Activated naive CD4-positive, alpha-beta T cell (primary cell): ENCODE measurements at places on chromosomes 3 and 15.

GRCh38 chr3:148083526-148084182, 614.0 kb upstream of the AGTR1 start:
- DNase-seq: no peak

- no peak for DNase-seq
Measured at GRCh38 chr3:94413336-94414108, 350.7 kb downstream of the NSUN3 start.

DNA sequence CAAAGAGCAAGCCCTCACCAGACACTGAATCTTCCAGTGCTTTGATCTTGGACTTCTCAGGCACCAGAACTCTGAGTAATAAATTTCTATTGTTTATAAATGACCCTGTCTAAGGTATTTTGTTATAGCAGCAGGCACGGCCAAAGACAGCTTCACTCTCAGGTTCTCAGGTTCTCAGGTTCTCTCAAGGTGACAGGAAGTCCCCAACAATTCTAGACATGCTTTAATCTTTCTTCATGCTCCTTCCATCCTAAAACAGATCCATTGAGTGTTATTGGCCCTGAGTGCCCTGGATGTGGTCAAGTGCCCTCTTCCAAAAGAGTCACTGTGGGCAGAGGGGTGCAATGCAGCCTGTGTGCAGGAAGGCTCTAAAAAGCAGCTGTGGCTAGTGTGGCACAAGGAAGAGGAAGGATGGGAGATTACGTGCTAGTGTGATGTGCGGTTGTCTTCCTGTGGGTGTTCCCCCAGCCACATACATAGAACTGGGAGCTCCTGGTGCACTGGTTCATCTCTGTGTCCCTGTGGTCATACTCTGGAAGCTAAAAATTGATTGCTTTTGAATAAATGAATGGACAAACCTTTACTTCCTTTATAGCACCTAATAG, 11.0 kb upstream of the RAB7A start:
- DNase-seq: no peak

DNA sequence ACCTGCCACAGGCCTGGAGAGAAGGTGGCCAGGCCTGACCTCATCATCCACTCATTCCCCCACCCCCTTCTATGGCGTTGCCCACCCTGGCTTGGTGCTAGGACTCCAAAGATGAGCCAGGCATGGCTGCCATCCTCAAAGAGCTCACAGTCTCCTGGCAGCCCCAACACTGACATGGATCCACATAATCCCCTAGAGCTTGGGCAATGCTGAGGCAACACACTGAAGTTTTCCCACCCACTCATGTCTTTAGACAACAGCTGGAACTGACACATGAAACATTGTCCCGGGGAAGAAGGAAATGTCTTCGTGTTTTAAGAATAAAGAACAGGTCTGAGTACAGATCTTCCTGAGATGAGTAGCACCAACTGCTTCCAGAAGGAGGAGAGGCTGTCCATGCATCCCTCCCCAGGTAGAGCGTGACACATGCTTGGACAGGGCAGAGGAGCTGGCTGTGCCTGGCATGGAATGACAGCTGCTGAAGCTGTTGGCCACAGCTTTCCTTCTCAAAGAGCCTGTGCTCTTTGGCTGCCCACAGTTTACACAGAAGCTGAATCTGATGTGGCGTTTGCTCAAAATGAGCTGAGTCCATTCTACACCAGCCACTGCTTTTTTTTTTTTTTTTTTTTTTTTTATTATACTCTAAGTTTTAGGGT, 70.1 kb downstream of the HOMER2 start:
- no peak for DNase-seq

DNA sequence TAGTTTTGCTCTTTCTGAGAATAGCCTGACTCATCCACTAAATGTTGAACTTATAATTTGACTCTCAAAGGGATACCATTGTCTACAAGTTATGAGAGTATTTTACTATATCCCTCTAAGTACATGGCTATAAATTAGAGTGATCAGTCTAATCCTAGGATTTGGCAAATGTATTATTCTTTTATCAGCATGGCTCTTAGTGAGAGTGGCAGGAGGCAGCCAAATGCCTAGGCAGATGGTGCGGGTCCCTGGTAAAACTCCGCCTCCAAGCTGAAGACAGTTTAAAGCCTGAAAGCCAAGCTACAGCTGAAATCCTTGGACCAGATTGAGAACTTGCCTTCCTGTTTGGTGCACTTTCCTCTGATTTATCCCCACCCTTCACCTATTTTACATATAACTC, 631.8 kb downstream of the SQOR start:
- no peak for DNase-seq
